Caki2 (cell line): ENCODE measurements at places on chromosomes 13 and 19.

DNA sequence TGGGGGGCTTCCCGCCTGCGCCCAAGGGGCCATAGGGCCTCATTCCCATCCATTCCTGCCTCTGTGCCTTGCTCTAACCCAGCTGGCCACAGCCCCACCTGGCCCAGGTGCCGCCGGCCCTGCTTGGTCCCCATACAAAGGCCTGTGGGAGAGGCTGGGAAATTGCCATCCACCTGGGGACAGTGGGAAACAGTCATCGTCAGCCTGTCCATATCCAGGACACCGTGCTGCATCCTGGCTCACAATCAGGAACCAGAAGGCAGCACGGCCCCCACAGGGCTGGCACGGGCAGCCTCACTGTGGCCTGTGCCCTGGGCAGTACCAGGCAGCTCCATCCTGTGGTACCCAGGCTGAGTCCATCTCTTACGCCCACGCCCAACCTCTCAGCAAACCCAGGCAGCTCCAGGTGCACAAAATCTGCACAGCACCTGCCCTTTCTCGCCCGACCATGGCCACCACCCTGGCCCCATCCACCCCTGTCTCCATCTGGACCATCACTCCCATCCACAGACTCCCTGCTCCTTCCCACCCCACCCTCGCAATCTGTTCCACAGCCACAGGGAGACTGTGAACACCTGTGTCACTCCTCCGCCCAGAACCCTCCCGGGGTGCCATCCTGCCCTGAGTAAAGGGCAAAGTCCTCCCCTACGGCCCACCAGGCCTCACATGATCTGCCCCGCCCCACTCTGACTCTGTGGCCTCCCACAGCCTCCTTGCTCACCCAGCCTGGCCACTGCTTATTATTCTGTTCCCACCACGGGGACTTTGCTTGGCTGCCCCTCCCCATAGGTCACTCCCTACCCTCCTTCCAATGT, 21.1 kb upstream of the FBXO27 start:
- no peak for DNase-seq

DNA sequence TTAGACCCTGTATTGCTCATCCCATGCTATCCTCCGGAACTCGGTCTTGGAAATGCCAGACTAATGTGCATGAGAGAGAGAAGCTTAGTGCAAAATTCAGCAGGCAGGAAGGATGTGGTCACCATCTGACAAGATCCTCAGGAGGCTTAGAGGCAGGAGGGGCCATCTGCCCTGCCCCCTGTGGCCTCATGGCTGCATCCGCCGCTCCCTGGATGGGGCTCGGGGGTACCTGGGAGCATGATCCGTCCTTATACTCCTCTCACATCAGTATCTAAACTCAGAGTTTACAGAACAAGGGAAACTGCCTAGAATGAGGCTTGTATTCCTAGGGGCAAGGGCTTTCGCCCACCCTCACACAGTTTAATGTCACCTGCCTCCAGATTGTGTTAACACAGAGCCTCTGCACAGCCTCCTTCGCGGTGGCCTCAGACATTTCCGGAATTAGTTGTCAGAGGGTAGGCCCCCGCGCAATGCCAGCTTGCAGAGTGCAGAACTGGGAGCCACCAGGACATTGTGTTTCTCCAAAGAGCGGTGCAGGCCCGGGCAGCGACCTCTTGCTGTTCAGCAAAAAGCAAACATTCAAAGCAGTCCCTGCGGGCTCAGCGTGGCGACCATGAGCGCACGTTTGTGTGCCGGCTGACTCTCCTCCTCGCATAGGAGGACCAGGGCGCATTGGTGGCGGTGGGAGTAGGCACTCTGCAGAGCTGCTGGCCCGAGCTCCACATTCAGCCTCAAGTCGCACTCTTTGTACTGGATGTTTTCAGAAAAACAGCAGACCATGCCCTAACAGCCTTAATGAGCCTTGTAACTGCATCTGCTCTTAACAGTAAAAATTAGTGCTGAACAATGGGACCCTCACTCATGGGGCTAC, 39.1 kb downstream of the GPR12 start:
- DNase-seq, result no peak

DNA sequence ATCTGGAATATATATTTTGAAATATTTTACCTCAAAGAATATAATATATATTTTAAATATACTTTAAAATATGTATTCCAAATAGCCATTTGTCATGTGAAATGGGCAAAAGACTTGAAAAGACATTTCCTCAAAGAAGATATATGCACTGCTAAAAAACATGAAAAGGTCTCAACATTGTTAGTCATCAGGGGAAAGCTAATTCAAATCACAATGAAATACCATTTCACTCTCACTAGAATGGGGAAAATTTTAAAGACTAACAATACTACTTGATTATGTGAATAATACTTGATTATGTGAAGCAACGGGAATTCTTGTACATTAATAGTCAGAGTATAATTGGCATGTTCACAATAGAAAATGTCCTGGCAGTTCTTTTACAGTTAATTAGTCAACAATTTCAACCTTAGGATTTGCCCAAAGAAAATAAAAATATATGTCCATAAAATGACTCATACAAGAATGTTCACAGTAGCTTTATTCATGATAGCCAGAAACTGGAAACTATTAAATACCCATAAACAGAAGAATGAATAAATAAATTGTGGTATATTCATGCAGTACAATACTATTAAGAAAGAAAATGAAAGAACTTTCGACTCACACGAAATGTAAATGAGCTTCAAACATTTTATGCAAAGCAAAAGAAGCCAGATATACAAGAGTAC, 6.8 kb upstream of the KBTBD6 start:
- DNase-seq, result no peak

- no peak for DNase-seq
Measured at GRCh38 chr19:28257396-28257795, 955.6 kb downstream of the UQCRFS1 start.

GRCh38 chr13:74306496-74306895, 172.3 kb upstream of the KLF12 start:
- no peak for DNase-seq

DNA sequence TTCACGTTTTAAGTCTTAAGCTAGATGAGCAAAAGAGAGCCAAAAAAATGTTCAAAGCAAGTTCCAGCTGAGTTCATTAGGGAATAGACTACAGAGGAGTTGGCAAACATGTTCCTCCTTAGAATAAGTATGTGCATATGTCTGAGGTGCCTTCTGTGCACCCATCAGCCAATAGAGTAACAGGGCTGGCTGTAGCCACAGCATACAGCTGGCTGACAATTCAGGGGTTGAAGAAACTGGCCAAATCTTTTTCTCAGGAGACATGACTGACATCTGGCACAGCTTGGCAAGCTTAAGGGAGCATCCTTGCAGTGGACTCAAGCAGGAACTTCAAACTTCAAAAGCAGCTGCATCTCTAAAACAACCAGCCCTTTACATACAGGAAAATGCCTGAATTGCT, 414.8 kb upstream of the PCDH20 start:
- DNase-seq, result no peak

DNA sequence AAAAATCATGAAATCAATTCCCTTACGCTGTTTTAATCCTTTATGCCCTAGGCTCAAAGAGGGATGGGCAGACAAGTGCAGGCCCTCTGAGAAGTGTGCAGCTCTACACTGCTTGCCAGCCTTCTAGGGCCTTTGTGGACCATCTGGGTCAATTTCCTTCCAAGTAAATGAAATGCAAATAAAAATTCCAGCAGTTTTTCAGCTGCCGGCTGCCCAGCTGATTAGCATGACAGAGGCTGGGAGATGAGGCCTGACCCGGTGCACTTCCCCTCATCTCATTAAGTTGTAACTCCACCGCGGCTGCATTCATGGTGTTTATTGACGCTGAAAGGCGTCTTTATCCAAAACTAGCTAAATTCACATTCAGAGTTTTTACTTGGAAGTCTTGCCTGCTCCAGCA, 47.5 kb upstream of the GSX1 start:
- DNase-seq, result no peak

- no peak for DNase-seq
Measured at GRCh38 chr13:98232456-98232855, 55.4 kb upstream of the RNF113B start.

GRCh38 chr13:30502237-30502636, 36.5 kb upstream of the HMGB1 start:
- DNase-seq, result no peak

GRCh38 chr13:103656311-103656710, 590.1 kb upstream of the SLC10A2 start:
- DNase-seq, result no peak

DNA sequence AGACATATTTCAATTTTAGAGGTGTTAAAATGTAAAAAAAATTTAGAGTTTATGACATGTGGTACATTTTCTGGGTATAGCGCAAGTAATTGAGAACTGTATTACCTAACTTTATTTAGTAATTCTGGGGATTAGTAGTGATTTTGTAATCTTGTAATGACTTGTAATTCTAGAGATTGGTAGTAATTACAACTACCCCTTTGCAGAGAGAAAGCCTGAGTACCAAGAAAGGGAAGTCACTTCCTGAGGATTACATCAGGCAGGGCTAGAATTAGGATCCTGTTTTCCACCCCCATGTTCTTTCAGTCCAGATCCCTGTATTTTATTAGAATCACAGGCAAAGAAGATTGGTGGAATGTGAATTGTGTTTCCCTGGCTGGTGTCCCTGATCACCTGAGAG, 274.9 kb downstream of the KCNRG start:
- DNase-seq, result no peak
